ENCODE measurements at places on chromosomes 12 and 14. TPM values are rescaled to one million over a fixed set of nuclear protein-coding genes. Genes with fewer than 3 reads are reported as not detected.

Gene SLC4A8
- total RNA-seq: 18.8 TPM

Gene C2CD5
- total RNA-seq: 15.9 TPM

Gene ERBB3
- 0.90 TPM for total RNA-seq

Gene DACT1
- total RNA-seq: 0.15 TPM

Gene FAIM2
- 0.49 TPM for total RNA-seq

Gene MANSC4
- total RNA-seq: not detected

Gene KRR1
- 161 TPM for total RNA-seq

Gene ANKRD33
- 0.21 TPM for total RNA-seq

Gene ACSM4
- total RNA-seq: not detected

Gene CLEC4D
- total RNA-seq: not detected

Gene PPFIA2
- total RNA-seq: not detected

Gene INHBC
- not detected for total RNA-seq

Gene ABCD4
- 24.4 TPM for total RNA-seq

Gene STXBP6
- not detected for total RNA-seq

Gene ZNF26
- 22.1 TPM for total RNA-seq

Measured in Panc1 (cell line).